A172 (cell line): ENCODE measurements at places on chromosomes 5 and 9.

DNA sequence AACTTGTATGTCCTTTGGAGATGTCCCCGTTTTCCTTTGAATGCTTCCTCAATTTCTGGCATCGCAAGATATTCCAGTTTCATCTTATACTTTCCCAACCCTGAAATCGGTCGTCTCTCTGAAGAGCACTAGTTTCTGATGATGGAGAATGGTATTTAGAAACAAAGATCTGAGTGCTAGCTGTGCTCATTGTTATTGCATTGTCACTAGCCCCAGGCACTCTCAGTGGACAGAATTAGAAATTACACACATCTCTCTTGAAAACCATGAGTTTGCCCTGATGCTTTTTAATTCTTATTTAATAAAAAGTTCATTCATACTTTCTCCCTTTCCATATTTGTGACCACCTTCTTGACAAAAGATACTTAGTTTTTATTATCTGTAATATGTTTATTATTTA, 67.7 kb downstream of the C9orf152 start:
- no peak for DNase-seq

- DNase-seq: no peak
Observed at GRCh38 chr9:33012328-33013069, 11.1 kb upstream of the APTX start.

DNA sequence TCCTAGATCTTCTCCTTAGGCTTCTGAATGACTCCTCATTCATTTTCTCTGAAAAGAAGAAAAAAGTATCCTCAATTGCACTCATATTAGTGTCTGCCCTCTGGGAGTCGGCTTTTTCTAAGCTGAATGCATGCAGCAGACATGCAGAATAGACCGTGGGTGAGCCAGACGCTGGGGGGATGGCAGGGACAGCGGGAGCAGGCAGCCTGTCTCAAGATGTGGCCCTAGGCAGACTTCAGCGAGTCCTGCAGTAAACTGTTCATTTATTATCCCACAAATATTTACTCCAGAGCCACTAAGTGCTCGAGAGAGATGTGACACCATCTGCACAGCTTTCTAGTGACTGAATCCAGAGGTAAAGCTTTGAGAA, 164.9 kb upstream of the RAI14 start:
- DNase-seq: no peak

GRCh38 chr9:87592554-87593358, 95.1 kb downstream of the DAPK1 start:
- peak; percentile 69 for DNase-seq

GRCh38 chr5:125554355-125554754, 807.9 kb upstream of the ZNF608 start:
- no peak for DNase-seq

GRCh38 chr9:134029248-134030226, 4.3 kb downstream of the BRD3OS start:
- DNase-seq: no peak

DNA sequence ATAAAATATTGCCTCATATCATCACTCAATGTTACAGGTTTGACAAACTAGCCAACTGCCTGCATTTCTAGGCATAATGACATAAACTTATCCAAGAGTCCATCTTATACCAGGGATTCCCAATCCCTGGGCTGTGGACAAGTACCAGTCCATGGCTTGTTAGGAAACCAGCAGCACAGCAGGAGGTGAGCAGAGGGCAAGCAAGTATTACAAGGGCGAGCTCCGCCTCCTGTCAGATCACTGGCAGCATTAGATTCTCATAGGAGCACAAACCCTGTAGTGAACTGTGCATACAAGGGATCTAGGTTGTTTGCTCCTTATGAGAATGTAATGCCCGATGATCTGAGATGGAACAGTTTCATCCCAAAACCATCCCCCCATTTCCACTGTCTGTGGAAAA, 144.9 kb downstream of the PRKACG start:
- DNase-seq: no peak

DNA sequence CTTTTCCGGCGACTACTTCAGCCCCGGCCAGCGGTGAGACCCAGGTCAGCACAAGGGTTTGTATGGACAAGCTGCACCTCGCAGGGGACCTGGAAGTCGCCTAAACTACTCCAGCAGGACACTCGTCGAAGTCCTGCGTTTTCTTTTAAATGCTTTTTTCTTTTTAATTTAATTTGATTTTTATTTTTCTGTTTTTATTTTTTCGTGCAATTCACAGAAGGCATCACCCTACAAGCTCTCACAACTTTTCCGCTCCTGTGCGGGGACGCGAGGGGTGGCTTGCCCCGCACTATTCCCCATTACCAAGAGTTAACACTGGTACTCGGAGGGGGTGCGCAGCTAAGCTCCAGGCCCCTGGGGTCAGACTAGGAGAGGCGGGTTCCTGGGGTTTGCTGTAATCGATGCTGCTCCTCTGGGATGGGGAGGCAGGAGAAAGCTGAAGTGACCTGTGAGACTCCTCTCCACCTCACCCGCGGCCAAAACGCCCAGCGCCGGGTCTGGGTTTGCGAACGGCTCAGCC, 1.3 kb downstream of the EDIL3 start:
- DNase-seq: no peak

DNA sequence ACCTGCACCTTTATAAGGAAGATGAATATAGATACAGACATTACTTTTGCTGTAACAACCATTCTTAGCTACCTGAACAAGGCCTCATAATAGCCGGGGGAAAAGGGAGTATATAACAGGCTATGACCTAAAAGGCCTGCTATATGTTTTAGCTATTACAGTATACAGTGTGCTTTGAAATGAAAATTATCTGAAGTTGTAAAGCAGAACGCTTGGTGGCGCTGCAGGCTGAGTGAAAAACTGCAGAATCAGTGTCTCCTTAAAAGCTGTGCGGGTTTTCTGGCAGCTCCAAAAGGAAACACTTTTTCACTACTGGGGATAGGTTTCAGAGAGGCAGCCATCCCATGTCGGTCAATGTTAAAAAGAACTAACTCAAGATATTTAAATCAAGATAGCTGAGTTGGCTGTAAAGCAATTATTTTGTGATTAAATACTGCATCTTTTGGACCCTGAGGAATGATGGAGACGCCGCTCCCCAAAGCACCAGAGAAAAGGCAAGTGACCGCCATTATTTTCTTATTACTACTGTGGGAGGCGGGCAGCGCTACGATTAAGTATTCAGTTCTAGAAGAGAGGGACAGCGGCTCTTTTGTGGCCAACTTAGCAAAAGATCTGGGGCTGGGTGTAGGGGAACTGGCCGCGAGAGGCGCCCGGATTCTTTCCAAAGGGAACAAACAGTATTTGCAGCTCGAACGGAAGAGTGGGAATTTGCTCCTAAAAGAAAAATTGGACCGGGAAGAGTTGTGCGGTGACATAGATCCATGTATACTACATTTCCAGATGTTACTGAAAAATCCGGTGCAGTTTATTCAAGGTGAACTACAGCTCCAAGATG, 5.9 kb downstream of the PCDHB6 start:
- peak; percentile 51 for DNase-seq

DNA sequence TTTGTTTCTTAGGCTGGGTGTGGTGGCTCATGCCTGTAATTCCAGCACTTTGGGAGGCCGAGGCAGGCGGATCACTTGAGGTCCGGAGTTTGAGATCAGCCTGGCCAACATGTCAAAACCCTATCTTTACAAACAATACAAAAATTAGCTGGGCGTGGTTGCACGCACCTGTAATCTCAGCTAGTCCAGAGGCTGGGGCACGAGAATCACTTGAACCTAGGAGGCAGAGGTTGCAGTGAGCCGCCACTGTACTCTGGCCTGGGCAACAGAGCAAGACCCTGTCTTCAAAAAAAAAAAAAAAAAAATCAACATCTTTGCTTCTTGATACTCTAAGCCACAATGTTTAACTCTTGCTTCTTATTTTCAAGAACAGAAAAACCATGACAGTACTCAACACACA, 16.1 kb downstream of the UBAP2 start:
- no peak for DNase-seq

- peak; percentile 48 for DNase-seq
Observed at GRCh38 chr9:73183917-73184861, 32.5 kb downstream of the ANXA1 start.

- no peak for DNase-seq
Observed at GRCh38 chr5:139688088-139688702, 40.0 kb downstream of the CXXC5 start.
